HEK293T (cell line): ENCODE measurements at places on chromosomes 7 and 10.

GRCh38 chr7:77729574-77730348, 33.5 kb downstream of the RSBN1L start:
- DNase-seq: no peak

DNA sequence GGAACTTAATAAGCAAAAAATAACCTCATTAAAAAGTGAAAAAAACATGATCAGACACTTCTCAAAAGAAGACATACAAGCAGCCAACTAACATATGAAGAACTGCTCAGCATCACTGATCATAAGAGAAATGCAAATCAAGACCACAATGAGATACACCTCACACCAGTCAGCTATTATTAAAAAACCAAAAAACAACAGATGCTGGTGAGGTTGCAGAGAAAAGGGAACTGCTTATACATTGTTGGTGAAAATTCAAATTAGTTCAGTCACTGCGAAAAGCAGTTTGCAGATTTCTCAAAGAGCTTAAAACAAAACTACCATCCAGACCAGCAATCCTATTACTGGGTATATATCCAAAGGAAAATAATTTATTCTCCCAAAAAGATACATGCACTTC, 513.3 kb downstream of the MDFIC start:
- no peak for DNase-seq

- DNase-seq: peak; percentile 10
Measured at GRCh38 chr7:157281221-157281998, 55.4 kb upstream of the DNAJB6 start.

DNA sequence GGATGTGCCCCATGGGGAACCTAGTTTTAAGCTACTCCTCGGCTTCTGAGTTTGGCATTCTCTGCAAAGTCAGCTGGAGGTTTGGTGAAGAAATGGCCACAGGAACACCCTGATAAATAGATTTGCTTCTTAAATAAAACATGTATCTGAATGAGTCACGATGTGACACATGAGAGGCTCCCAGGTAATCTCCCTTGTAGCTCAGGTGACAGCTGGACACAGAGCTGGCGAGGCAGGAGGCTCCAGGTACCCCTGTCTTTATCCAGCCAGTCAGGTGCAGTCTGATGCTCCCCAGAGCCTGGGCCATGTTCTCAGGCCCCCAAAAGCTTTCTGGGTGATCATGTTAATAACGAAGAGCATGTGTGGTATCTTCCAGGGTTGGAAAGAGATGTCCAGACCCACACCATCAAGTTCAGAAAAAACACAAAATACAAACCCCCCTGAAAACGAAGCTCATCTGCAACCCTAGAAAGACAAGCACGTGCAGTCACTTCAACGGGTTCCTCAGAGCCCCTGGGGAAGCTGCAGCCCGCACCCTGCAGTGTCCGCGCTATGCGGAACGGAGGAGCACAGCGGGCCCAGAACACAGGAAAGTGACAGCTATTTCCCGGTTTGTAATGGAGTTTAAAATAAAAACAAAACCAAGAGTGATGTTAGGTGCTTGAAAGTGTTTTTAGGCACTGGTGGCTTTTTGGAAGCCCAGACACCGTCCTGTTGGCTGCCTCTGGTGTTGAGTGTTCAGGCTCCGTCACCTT, 69.4 kb downstream of the ZRANB1 start:
- DNase-seq: no peak

DNA sequence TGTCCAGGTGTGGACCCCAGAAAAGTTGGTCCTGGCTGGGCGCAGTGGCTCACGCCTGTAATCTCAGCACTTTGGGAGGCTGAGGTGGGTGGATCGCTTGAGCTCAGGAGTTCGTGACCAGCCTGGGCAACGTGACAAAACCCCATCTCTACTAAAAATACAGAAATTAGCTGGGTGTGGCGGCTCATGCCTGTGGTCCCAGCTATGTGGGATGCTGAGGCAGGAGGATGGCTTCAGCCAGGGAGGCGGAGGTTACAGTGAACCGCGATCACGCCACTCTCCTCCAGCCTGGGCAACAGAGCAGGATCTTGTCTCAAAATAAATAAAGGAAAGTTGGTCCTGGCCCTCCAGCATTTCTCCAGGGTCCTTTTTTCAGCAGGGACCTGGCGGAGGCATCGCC, 1.4 kb downstream of the NUDT1 start:
- no peak for DNase-seq

GRCh38 chr7:76333511-76334101, 25.2 kb downstream of the YWHAG start:
- DNase-seq: no peak

- DNase-seq: no peak
Measured at GRCh38 chr10:14554491-14555205, 220.0 kb downstream of the FAM107B start.

DNA sequence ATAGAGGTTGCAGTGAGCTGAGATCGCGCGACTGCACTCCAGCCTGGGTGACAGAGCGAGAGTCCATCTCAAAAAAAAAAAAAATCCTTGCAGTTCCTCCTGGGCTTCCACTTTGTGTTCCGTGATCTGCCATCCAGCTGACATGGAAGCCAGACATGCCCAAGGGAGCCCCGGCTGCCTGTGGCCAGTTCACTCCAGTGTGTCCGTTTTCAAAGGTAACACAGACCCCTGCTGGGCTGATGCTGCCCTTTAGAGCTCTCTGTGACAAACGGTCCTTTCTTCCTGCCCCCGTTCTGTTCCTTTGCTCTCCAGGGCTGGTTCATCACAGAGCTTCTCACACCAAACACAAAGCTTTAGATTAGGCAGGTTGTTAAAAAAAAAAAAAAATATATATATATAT, 130.8 kb downstream of the CUL2 start:
- no peak for DNase-seq

DNA sequence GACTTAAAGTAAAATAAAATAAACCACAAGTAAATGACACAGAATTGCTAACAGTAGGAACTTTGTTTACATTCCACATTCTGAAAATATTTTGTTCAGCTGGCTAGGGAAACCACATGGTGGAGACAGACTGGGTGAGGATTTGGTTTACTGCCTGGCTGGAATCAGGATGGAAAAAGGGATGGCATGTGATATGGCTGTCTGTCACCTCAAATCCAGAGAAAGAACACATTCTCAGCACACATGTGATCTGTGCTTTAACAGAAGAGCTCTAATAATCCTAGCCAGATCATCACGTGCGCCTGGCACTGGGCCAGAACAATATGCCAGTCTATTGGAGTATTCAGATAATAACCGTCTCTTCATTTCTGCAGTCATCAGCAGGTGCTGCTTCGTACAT, 90.9 kb upstream of the PIP4K2A start:
- DNase-seq: no peak

GRCh38 chr10:75049316-75050148, 61.9 kb upstream of the SAMD8 start:
- no peak for DNase-seq

DNA sequence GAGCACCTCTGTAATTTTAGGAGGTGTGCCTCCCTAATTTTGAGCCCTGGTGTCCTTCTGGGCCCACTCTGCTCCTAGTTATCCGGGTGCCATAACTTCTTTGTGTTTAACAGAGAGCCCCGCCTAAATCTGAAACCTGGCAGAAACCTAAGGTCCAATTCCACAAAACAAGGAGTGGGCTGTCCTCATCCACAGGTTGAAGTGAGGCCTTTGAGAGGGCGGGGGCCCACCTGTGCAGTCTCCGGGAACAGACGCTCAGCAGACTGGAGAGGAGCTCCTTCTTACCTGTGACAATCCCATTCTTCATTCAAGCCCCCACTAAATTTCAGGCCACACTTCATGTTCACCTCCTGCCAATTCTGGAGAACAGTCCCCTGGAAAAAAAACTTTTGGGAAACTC, 10.9 kb downstream of the TMEM72 start:
- DNase-seq: no peak

DNA sequence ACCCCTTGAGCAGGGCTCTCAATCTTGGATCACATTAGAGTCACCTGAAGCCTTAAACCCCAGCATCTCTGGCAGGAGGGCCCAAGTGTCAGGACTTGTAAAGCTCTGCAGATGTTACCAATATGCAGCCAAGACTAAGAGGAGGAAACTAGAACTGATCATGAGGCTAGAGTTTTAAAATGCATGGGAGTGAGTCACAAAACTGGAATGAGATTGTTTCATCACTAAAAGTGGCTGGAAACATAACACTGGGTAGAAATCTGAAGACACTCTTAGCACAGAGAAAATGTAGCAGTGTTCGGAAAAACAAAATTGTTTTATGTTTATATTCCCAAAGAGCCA, 63.3 kb upstream of the GHITM start:
- DNase-seq: no peak

DNA sequence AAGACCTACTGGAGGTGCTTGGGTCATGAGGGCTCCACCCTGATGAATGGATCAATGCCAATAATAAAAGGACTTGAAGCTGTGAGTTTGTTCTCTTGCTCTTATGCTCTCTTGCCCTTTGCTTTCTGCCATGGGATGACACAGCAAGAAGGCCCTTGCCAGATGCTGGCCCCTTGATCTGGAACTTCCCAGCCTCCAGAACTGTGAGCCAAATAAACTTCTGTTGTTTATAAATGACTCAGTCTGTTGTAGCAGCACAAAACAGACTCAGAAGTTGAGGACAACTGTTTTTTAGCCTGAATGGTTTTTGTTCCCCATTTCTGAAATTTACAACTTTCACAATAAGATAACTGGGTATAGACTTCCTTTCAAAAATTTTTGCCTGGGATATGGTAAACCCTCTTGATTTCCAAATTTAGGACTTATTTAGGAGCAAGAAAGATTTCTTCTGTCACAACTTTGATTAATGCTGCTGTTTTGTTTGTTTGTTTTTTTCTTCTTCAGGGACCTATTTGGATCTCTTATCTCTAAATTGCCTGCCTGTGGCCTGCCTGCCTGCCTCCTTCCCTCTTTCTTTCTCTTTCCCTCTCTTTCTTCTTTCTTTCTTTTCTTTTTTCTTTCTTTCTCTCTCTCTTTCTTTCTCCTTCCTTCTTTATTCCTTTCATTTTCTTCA, 12.1 kb downstream of the ENTPD1 start:
- no peak for DNase-seq

DNA sequence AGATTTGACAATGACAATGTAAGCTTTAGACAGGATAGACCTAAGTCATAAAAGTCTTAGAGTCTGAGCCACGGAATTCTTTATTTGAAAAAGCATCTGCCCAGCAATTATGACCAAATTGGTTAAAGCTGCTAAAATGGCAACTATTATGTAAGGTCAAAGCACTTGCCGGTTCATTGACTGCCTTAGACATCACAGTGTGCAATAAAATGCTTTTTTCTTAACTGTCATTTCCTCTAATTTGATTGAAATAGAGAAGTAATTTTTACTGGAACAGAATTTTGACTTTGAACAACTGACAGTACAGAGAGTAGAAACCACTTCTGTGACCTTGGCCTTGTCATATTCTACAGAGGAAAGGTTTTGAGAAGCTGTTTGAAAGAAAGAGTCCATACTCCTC, 142.9 kb downstream of the THSD7A start:
- no peak for DNase-seq

DNA sequence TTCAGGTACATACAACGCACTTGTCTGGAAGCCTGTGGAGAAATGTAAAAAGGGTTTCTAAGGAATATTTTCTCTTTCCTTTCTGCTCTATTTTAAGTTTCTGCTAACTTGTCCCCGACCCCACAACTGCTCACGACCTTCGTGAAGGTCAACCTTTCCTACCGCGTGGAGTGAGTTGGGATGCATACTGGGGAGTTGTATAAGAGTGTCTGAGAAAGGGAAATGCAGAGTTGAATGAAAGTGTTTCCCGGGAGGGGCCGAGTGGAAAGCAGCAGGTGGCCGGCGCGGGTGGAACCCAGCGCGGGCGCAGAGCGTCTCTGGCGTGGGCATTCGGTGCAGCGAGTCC, 17.9 kb upstream of the ACBD5 start:
- no peak for DNase-seq

DNA sequence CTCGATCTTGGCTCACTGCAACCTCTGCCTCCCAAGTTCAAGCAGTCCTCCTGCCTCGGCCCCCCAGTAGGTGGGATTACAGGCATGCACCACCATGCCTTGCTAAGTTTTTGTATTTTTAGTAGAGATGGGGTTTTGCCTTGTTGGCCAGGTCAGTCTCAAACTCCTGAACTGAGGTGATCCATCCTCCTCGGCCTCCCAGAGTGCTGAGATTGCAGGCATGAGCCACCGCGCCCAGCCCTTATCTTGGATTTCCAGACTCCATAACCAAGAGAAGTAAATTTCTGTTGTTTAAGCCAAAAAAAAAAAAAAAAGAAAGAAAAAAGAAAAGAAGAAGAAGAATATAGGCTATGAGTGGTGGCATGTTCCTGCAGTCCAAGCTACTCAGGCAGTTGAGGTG, 53.3 kb upstream of the RABGEF1 start:
- no peak for DNase-seq

GRCh38 chr7:116511552-116512519, 12.3 kb downstream of the CAV2 start:
- no peak for DNase-seq

GRCh38 chr10:86642499-86642898, 11.8 kb upstream of the OPN4 start:
- DNase-seq: peak; percentile 16
